ENCODE measurements at places on chromosomes 16 and 17.

GRCh38 chr17:57085448-57086068 lies 512 bp downstream of the AKAP1 start:
- DNase-seq = no peak

DNA sequence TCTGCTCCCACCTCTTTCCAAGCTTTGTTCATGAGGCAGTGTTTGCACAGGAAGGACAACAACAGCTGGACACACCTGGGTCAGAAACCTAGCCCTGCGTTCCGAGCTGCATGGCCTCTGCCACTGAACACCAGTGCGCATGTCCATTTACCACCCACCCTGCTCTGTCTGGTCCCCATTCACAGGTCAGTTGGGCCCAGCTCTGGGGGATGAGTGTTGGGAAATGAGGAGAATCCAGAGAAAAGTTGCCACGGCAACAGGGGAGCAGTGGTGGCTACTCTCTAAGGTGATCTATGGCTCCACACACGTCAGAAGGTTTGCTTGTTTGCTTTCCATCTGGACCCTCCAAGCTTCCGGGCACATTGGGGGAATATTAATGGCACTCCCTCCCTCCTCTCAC lies 70.4 kb upstream of the ASIC2 start:
- DNase-seq = no peak

DNA sequence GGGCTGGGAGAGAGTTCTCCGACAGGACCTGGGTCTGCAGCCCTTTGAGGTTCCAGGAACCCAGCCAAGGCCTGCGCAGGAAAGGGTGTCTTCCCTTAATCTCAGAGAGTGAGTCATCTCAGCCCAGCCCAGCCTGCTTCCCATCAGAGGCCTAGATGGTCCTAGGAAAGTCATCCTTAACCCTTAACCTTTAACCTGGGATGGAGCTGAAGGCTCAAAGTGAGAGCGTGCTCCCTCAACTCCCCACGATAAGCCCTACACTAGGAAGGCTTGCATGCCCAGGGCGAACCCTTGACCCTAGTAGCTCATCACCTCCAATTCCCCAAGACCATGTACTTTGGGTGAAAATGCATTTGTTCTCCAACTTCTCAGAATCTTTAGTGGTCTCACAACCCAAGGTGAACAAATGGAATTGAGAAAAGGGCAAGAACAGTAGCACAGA lies 4.8 kb upstream of the ATXN7L3 start:
- no peak for DNase-seq

GRCh38 chr17:36068524-36068923 lies 4.5 kb downstream of the CCL18 start:
- no peak for DNase-seq

GRCh38 chr16:75081179-75081859 lies 35.3 kb downstream of the LDHD start:
- DNase-seq = no peak

DNA sequence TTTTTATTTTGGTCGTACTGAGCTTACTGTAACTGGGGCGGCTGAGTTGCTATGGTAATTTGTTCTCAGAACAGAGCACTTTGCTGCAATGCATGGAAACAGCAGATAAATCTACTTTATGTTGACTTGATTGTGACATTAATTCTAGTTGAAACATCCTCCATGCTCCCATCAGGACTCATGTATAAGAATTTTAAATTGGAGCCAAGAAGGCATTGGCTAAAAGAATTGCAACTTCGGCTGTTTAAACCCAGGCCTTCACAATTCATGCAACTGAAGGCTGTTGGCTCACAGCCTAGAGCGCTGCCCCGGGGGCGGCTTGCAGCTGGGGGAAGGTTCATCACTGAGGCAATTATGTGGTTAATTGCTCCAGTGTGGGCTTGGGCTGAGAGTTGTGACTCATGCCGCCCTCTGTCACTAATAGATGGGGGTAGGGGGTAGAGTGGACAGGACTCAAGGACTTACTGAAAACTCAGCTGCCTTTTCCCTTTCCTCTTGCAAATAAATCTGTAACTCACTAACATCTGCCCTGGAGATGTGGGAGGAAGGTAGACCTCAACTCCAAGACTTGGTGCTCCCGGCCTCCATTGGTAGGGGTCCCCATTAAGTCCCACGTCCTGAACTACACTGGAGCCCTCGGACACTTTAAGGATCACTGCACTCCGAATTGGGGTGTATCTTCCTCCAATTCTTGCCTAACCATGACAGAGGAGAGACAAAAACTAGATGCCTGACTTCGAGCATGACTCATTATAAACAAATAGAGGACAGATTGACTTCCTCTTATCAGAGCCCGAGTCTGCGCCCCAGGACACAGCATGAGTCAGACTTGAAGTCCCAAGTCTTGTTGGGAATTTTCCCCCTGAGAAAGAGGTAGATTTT lies 37.5 kb downstream of the ERCC4 start:
- DNase-seq = no peak

- DNase-seq = no peak
Observed at GRCh38 chr17:79977161-79977631, 58.5 kb downstream of the TBC1D16 start.

DNA sequence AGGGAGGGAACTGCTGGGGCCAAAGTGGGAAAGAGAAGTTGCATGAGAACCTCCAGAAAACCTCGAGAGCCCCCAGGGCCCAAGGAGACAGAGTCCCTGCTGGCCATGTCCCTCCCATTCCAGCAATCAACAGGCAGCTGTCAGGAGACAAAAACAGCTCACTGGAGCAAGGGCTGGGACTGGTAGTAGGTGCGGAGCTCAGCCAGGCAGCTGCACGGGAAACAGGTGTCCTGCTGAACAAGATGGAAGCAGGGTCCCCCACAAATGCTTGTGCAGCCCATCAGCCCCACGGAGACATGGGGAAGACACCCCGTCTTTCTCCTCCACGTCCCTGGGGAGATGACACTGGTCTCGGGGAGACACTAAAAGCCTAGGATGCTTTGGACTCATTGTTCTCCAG lies 34.5 kb downstream of the SDK2 start:
- DNase-seq = no peak

- no peak for DNase-seq
Observed at GRCh38 chr17:40474419-40475002, 26.9 kb downstream of the TNS4 start.

GRCh38 chr17:42520540-42520951 lies 15.5 kb upstream of the NAGLU start:
- no peak for DNase-seq

- no peak for DNase-seq
Observed at GRCh38 chr17:76840884-76841775, 27.1 kb upstream of the MGAT5B start.

GRCh38 chr16:55559933-55560516 lies 6.5 kb upstream of the CAPNS2 start:
- no peak for DNase-seq

DNA sequence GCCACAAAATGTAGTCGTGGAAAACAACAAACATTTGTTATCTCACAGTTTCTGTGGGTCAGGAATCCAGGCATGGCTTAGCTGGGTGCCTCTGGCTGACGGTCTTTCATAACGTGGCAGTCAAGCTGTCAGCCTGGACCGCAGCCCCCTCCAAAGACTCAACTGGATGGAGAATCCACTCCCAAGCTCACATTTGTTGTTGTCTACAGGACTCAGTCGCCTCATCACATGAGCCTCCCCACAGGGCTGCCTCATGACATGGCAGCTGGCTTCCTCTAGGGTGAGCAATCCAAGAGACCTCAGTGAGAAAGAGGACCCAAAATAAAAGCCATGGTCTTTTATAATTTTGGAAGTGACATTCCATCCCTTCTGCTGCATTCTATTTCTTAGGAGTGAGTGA lies 34.7 kb upstream of the AKAP1 start:
- DNase-seq = no peak

DNA sequence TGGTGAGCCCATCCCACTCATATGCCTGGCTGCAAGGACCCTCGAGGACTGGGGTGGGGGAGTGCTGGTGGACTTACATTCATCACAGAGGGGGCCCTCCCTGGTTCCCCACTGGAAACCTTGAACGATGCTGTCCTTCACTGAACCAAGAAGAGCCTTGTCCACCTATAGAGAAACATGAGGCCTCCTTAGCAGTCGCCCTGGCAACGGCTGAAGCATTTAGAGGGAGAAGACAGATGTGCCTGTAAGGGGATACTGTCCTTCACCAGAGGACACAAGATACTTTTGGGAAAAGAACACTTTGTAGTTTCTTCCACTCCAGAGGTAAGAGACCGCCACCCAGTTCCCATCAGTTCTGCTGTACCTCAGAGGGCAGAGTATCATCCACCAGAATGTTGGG lies 6.5 kb downstream of the HIGD1B start:
- no peak for DNase-seq

GRCh38 chr17:69223809-69224208 lies 4.8 kb downstream of the ABCA10 start:
- DNase-seq = no peak

DNA sequence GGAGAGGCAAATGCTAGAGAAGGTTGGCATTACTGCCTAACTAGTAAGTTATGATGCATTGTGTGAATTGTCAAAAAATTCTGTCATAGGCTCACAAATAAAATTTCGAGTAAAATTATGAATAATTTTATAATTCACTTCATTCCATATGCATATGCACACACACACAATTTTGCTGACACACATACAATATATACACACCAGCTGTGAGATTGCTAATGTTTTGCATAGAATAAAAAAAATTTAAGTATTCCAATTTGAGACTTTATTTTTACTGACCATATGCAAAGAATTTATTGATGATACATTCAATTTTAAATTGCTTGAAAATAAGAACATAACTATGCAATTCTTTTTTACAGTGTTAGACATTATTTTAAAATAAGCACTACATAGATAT lies 6.8 kb upstream of the TMEM100 start:
- DNase-seq = no peak

- no peak for DNase-seq
Observed at GRCh38 chr16:81558077-81558443, 113.5 kb downstream of the CMIP start.

DNA sequence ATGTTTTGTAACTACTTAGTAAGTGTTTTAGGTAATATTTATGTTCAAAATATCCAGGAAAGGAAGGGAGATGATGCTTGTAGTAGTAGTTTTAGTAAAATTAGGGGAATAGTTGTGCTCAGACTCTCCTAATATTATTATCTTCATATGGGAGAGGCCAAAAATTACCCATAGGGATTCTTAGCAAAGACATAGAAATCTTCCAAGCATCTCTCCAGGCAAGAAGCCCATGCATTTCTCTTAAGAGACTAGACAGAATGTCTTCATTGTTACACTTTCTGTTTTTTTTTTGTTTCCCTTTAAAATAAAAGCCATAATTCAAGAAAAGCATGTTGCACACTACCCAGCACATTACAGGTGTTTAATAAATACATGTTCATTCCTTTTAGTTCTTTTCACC lies 180.6 kb downstream of the CYB561 start:
- no peak for DNase-seq

GRCh38 chr16:363110-363765 lies 7.1 kb downstream of the MRPL28 start:
- DNase-seq = no peak

GRCh38 chr17:40574292-40574691 lies 9.0 kb upstream of the CCR7 start:
- DNase-seq = no peak

DNA sequence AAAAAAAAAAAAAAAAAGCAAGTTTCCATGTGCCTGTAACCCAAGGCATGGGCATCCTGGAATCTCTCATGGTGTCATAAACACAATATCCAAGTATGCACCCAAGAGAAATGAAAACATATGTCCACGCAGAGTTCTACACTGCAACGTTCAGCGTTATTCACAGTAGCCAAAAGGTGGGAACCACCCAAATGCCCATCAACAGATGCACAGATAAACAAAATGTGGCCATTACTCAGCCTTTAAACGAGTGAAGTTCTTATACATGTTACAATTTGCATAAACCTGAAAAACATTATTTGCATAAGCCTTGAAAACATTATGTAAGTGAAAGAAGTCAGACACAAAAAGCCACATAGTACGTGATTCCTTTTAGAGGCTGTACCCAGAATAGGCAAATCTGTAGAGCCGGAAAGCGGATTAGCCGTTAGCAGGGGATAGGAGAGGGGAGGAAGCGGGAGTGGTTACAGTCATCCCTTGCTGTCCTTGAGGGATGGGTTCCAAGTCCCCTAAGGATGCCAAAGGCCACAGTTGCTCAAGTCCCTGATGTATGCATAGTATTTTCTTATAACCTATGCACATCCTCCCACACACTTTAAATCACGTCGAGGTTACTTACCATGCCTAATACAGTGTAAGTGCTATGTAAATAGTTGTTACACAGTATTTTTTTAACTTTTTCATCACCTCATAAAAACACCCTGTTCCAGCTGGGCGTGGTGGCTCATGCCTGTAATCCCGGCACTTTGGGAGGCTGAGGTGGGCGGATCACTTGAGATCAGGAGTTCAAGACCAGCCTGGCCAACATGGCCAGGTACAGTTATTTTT lies 47.3 kb upstream of the DNAH17 start:
- DNase-seq = no peak

DNA sequence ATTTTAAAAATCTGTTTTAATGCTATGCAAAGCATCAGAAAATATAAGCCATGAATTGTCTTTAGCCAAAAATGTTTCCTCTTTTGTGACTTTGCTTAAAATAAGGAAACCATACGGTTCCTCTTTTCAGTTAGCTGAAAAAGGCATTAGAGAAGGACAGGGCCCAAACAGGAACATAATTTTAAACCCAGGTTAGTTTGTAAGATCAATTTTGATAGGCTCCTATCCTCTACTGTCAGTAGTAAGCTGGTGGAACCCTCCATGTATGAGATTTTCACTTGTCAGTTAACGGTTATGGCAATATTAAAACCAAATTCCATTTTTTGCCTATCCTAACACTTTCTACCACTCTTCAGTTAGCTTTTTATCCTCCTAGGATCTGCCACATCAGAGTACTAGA lies 4.3 kb downstream of the EVI2B start:
- DNase-seq = no peak

DNA sequence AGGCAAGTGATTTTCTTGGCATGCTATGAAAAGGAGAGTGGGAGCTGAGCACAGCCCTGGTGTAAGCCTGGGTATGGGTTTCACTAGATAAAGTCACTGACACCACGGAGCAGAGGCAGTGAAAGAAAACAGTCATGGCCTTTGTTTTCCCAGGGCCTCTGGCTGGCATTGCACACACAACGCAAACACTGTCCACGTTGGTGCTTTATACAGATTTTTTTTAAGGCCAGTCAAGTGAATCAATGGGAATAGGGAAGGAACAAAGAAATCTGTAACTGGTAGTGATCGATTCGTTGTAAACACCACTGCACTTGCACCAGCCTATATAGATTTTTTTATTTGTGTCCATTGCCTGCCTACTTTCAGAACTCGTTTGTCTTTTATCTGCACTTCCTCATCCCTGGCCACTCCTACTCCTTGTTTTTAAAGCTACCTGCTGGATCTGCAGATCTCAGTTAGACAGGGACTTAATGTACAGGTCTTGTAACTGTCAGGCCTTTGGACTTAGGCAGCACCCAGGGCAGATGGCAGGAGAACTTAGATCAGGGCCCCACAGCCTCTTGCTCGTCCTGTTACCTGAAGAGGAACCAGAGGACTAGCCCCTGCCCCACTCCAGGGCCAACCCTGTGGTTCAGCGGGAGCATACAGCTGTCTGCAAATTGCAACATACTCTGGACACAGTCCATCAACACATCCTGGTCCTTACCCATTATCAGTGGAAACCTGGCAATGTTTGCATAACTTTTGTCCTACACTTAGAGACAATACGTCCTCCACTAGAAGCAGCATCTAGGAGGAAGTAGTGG lies 10.6 kb upstream of the TMIGD1 start:
- DNase-seq = no peak

- no peak for DNase-seq
Observed at GRCh38 chr16:73418051-73418450, 370.1 kb upstream of the ZFHX3 start.
